ENCODE measurements at places on chromosomes 13 and 19. TPM values are rescaled to one million over a fixed set of nuclear protein-coding genes. Genes with fewer than 3 reads are reported as not detected.

DNA sequence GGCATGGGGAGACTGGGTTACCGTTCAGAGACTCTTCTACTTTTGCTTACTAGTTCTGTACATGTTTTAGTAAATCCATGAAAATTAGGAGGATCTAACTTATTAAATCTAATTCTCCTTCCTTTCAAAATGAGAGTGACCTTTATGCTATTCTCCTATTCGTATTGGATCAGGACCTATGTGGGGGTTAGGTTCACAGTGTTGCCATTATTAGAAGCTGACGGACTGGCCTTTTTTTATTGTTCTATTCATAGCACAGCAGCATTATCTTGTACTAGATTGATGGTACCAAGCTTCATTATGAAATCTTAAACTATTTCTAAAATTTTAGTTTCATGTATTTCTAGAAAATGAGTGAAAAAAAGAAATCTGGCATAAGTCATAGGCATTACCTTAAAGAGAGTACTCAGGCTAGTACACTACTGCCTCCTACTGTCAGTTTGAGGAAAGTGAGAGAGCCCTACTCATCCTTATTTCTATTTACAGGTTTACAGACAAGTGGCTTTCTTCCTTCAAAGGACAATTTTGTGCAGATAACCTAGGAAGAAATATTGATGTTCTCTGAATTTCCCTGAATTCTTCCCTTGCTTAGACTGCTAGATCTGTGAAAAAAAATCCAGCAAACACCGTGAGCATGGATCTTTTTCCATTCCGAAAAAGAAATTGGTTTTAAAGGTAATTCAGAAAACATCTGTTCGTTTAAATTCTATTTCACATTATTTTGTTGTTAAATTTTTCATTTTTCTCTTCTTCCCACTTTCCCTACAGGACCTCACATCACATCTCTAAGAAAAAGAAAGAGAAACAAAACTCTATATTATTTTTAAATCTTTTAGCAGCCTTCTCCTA is 485.5 kb downstream of the DIAPH3 start:
- DNase-seq = peak; percentile 18

- no peak for DNase-seq
These were observed 30.8 kb downstream of the USPL1 start for GRCh38 chr13:30648522-30649012.

- DNase-seq = no peak
These were observed 46.8 kb downstream of the PDCD5 start for GRCh38 chr19:32627714-32628270.

DNA sequence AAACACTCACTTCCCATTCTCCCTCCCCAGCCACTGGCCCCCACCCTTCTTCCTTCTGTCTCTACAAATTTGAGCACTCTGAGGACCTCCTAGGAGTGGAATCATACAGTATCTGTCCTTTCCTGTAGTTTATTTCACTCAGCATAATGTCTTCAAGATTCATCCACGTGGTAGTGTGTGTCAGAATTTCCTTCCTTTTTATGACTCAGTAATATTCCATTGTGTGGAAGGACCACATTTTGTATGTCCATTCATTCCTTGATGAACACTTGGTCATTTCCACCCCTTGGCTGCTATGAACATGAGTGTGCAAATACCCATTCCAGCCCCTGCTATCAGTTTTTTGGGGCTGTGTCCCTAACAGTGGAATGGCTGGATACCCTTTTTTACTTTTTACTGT is 9.8 kb downstream of the KLF2 start:
- no peak for DNase-seq

DNA sequence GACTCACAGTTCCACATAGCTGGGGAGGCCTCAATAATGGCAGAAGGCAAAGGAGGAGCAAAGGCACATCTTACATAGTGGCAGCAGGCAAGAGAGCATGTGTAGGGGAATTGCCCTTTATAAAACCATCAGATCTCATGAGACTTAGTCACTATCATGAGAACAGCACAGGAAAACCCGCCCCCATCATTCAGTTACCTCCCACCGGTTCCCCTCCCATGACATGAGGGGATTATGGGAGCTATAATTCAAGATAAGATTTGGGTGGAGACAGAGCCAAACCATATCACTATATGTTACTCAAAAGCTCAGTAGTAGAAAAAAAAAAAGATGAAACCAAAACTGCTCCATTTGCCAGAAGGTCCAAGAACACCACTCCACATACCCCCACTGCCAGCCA is 58.5 kb downstream of the DNAJC15 start:
- DNase-seq = no peak

DNA sequence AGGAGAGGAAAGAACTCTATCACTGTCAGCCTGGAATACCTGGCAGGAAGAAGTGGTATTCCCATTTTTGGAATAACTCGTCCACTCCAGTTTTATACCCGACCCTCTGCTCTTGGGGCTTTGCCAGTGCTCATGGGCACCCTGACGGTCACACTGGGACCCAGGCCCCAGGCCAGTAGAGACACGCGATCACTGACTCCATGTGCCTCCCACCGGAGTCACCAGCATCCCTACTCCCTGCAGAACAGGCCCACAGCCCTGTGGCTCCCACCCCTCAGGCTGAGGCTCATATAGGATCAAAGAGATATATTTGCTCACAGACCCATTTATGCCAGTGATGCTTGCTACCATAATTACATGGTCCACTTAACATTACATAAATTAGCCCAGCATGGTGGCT is 3.5 kb downstream of the GRTP1 start:
- DNase-seq = no peak

ZNF491 gene
- 0.64 TPM for total RNA-seq

- no peak for DNase-seq
These were observed 2.9 kb upstream of the ZNF700 start for GRCh38 chr19:11921852-11922495.

GRCh38 chr13:30421093-30422053 is 920 bp upstream of the UBE2L5 start:
- peak; percentile 80 for DNase-seq

- DNase-seq = no peak
These were observed 292.3 kb upstream of the SPRY2 start for GRCh38 chr13:80633251-80633650.

- no peak for DNase-seq
These were observed at the start of gene PRSS57 for GRCh38 chr19:695352-695949. Gene PRSS57 (minus strand): TSS chr19:695452. CDS start chr19:695430, 22 bp downstream.
